ENCODE measurements at places on chromosomes 12 and 14.

- no peak for DNase-seq
These were observed 60.9 kb upstream of the CMKLR1 start for GRCh38 chr12:108400056-108400455.

DNA sequence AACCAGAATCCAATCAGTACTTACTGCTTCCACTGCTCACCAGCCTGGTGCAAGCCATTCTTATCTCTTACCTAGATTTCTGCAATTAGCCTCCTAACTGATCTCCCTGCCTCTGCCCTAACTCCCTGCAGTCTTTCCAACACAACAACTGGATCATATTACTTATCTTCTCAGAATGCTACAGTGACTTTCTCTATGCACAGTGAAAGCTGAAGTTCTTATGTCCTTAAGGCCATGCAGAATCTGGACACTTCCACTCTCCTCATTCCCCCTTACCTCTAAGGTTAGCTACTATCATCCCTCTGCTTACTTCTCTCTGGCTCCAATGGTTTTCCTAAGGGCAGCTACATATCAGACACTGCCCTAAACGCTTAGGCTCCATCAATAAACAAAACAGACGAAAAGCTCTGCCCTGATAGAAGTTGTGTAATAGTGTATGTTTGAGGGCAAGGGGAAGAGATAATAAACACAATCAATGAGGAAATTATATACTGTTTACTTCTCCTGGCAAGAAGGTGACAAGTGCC is 4.0 kb downstream of the KTN1 start:
- DNase-seq, result no peak

- no peak for DNase-seq
These were observed 5.2 kb upstream of the TEX22 start for GRCh38 chr14:105393151-105393550.

- DNase-seq, result no peak
These were observed at the start of gene FLRT2 for GRCh38 chr14:85529803-85530574. Gene FLRT2 (plus strand): TSS chr14:85530144. CDS start chr14:85621515, 91,371 bp downstream.

GRCh38 chr14:33682760-33683159 is 268.1 kb downstream of the EGLN3 start:
- DNase-seq, result no peak

- no peak for DNase-seq
These were observed 174.4 kb upstream of the NUDT4 start for GRCh38 chr12:93203361-93203760.

GRCh38 chr12:93727195-93727811 is 50.1 kb downstream of the CRADD start:
- no peak for DNase-seq

DNA sequence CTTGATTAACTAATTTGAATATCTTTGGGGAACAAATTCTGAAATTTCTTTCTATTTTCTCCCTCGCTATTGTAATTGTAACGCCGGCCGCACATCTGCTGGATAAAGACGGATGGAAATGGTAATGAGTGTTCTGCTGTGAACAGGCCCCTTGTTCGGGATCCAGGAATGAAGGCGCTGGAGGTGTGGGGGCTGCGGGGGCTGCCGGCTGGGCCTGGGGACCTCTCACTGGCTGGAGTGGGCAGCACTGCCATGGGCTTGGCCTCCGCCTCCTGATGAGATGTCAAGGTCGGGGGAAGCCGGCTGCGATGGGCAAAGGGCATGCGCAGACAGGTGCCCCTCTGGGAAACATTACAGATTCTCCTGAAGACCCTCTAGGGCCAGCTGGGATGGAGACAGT is 175.4 kb downstream of the PHETA1 start:
- DNase-seq, result no peak

- no peak for DNase-seq
These were observed 64.5 kb downstream of the PTCSC3 start for GRCh38 chr14:36111822-36112583.

- DNase-seq, result no peak
These were observed 3.0 kb upstream of the TBX3 start for GRCh38 chr12:114686773-114687500.

DNA sequence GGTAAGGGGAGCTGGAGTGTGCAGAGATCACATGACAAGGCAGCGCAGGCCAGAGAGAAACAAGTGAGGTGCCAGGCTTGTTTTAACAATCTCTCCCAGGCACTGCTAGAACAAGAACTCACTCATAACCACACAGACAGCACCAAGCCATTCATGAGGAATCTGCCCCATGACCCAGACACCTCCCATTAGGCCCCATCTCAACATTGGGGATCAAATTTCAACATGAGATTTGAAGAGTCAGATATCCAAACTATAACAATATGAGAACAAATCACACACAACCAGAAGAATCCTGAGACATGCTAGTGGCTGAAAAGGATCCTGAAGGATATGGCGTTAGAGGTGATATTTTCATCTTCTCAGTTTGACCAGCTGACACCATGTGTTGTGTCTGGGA is 21.9 kb downstream of the OR6J1 start:
- no peak for DNase-seq

DNA sequence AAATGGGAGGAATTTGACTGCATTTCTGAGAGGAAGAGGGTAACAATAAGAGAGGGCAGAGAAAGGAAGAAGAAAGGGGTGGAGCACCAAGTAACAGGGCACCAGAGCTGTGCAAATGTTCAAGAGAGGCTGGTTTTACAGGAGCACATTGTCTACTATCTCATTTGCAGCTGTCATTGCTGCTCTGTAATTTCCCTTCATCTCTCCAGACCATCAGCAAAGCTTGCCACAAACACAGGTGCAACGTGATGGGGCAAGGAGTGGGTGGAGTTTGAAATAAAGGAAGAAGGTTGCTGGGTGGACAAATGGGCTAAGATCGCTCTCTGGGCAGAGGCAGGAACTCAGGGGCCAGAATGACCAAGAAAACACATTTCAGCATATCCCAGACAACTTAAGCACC is 47.9 kb upstream of the PLEKHG6 start:
- DNase-seq, result no peak

GRCh38 chr12:80212938-80213645 is 113.8 kb downstream of the OTOGL start:
- no peak for DNase-seq

DNA sequence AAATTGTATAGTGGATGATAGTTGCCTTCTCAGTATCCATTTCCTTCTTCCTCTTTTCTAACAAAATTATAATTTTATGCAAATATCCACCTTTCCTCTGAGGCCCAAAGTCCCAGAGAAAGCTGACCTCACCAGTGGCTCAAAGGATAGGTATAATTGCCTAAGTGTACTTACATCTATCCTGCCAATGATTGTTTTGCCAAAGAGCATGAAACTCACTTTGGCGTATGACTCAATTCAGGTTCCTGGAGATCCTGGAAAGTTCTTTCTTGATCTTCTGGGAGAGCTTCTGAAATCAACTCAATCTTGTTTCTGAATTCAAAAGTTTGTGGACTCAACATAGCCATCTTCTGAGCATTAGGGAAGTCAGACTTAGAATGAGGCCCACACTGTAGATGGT is 10.5 kb upstream of the RBM25 start:
- DNase-seq, result no peak

DNA sequence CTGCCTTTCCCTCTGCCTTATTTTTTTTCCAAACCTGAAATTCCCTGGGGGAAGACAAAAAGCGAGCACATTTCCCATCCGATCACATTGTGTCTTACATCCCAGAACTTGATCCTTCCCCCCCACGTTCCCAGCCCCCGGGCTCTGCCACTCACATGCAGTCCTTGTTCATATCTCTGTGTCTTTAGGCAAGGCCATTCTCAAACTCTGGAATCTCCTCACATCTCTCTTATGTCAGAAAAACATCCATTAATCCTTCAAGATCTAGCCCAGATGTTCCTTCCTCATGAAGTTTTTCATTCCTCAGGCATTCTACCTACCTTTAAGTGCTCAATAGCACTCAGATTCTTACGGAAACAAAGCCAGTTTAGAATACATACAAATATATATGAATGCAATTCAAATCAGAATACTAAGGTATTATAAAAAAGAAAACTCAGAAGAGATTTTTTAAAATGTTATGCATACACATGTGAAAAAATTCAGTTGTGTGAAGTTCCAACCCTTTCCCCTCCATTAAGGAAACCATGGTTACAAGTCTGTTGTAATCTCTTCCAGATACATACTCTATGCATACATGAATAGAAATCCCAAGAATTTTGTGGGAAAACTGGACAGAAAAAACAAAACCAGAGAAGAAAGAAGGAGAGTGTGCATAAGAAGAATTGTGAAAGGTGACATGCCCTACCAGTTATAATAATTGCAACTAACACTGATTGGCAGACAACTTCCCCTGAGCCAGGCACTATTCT is 120.3 kb downstream of the SLC38A1 start:
- DNase-seq, result no peak

- no peak for DNase-seq
These were observed 45.7 kb upstream of the VASH1 start for GRCh38 chr14:76715511-76716081.

- DNase-seq, result no peak
These were observed 50.1 kb downstream of the CD9 start for GRCh38 chr12:6250343-6250742.

All from activated CD4-positive, alpha-beta T cell treated with anti-CD3 and anti-CD28 coated beads, Interleukin-2, amount 10 ng/mL, durations not matched to agents 7 days and 5 days (primary cell).